ENCODE measurements at places on chromosomes 12 and 14. TPM values are rescaled to one million over a fixed set of nuclear protein-coding genes. Genes with fewer than 3 reads are reported as not detected.

Gene DEGS2
- not detected for total RNA-seq

Gene CD163
- 0.70 TPM for total RNA-seq

Gene CD69
- total RNA-seq: 36.7 TPM

Gene AMN
- 15.0 TPM for total RNA-seq

Gene TAMALIN
- 382 TPM for total RNA-seq

Gene KRT83
- not detected for total RNA-seq

Gene ING4
- 64.5 TPM for total RNA-seq

Gene EAPP
- total RNA-seq: 48.9 TPM

Gene IFNG-AS1
- total RNA-seq: 4.0 TPM

Gene GLIPR1L2
- total RNA-seq: 2.1 TPM

Gene ASIC1
- 3.0 TPM for total RNA-seq

Gene RCOR1
- 25.0 TPM for total RNA-seq

Gene SOAT2
- 0.82 TPM for total RNA-seq

Gene PRR4
- 3.5 TPM for total RNA-seq

Gene CDCA4
- 13.0 TPM for total RNA-seq

Gene IFT81
- 1.5 TPM for total RNA-seq

Gene NGB
- not detected for total RNA-seq

Gene SLC24A4
- total RNA-seq: 0.14 TPM

Gene GRIP1
- total RNA-seq: 4.9 TPM

Gene SLC39A2
- total RNA-seq: not detected

Gene FAM161B
- 2.6 TPM for total RNA-seq

Gene ASPG
- 0.38 TPM for total RNA-seq

Gene TAS2R13
- 1.2 TPM for total RNA-seq

Gene TMEM229B
- 38.4 TPM for total RNA-seq

Gene RTL1
- not detected for total RNA-seq

Gene AQP6
- total RNA-seq: not detected

Gene NAA25
- total RNA-seq: 34.5 TPM

Gene AKAP6
- 5.1 TPM for total RNA-seq

Gene FITM1
- 3.2 TPM for total RNA-seq

Gene SPTB
- 0.09 TPM for total RNA-seq

Gene IKZF4
- 14.4 TPM for total RNA-seq

Gene TMEM52B
- not detected for total RNA-seq

Gene ZFHX2
- total RNA-seq: 1.3 TPM

Gene ACOT6
- not detected for total RNA-seq

Gene BCL11B
- 223 TPM for total RNA-seq

Gene GALC
- total RNA-seq: 17.7 TPM

Gene KRT85
- not detected for total RNA-seq

Gene DBX2
- not detected for total RNA-seq
